ENCODE measurements at places on chromosomes 6 and 20. TPM values are rescaled to one million over a fixed set of nuclear protein-coding genes. Genes with fewer than 3 reads are reported as not detected.

The TGIF2 gene
- total RNA-seq, result 6.1 TPM

The ADTRP gene
- total RNA-seq, result not detected

The CTAGE9 gene
- not detected for total RNA-seq

The CLDN20 gene
- not detected for total RNA-seq

The ELOVL2 gene
- total RNA-seq, result 1.8 TPM

The ZBTB9 gene
- 4.5 TPM for total RNA-seq

The LINC00237 gene
- not detected for total RNA-seq

The GGTLC1 gene
- not detected for total RNA-seq

The DEFB124 gene
- total RNA-seq, result not detected

The GPX5 gene
- total RNA-seq, result not detected

The C6orf47 gene
- 17.7 TPM for total RNA-seq

The WFDC9 gene
- not detected for total RNA-seq

DNA sequence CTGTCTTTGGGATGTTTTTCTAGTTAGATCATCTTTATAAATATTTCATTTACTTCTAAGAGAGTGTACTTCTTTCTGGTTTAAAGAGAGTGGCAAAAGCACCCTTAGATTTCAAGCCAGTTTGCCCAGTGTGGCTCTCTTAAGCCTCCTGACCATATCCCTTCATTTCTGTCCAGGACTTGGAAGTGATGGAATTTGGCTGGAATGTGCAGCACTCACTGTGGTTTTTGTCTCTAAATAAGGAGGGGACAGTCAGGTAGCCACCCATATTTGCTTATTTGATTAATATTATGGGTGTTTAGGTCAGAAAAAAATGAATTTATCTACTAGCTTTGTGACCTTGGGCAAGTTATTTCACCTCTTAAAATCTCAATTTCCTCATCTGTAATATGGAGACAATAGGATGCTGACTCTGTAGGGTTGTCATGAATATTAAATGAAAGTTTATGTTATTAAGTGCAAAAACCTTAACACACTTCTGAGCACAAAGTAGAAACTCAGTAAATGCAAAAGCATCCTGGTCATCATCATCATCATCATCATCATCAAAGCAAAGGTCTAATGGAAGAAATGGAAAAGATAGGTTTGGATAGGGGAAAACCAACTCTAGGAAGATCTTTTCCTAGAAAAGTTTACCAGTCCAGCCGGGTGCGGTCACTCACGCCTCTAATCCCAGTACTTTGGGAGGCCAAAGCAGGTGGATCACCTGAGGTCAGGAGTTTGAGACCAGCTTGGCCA lies 3.1 kb downstream of the CRYBG1 start:
- DNase-seq, result no peak

DNA sequence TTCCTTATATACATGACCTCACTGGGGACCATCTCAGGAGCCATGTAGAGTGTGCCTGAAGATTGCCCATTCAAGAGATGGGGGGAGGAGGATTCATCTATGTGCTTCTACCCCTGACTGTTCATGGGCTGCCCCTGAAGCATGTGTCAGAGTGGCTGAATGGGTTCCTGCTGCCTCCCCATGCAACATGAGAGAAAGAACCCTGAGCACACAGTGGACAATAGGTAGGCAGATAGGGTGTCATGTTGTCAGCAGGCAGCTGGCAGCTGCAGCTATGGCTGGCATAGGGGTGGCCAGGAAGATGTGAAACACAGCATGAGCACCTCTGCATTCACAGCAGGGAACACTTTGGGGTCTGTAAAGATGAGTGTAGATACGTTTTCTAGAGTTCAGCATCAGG lies 208.4 kb upstream of the CNR1 start:
- no peak for DNase-seq

DNA sequence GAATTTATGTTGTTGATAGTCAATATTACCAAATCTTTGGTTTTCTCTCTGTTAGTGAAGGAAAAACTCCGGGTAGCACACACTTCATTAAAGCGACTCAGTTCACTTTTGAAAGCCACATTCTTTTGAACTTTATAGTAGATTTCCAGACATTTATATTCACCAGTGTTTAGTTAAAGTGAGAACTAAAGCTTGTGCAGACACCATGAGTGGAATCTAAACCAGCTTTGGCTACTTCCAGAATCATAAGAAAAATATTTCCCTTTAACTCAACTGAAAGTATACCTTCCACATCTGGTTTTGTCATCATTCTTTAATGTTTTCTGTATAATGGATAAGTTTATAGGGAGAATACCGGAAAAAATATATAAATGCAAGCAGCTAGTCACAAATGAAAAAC lies 92.1 kb upstream of the COL21A1 start:
- no peak for DNase-seq

DNA sequence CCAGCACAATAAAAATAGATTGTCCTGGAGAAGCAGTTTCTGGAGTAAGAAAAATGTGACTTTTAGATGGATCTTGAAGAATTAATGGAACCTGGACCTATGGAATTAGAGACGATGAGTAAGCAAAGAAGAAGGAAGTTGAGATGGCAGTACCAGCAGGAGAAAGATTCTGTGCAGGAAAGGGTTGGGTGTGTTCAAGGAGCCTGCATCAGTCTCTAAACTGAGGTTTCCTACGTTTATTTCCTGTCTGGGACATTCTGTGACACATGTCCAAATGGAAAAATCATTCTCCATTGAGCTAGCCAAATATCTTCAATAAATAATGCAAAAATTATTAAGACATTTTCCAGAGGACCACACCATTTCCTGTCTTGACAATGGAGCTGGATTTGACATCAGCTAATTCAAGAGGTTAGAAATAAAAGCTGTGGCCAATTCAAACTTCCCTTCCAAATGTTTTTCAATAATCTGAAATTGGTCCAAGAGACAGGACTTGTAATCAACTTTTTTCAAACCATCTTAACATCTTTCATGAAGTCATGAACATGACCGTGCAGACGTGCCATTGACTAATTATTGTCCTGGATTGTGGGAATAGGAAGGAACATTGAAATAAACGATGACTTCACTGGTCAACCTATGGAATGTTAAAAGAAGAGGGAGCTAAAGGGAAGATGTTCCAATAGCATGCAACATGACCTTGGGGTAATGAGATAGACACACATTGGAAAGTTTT lies 198.3 kb downstream of the ZNF217 start:
- no peak for DNase-seq

DNA sequence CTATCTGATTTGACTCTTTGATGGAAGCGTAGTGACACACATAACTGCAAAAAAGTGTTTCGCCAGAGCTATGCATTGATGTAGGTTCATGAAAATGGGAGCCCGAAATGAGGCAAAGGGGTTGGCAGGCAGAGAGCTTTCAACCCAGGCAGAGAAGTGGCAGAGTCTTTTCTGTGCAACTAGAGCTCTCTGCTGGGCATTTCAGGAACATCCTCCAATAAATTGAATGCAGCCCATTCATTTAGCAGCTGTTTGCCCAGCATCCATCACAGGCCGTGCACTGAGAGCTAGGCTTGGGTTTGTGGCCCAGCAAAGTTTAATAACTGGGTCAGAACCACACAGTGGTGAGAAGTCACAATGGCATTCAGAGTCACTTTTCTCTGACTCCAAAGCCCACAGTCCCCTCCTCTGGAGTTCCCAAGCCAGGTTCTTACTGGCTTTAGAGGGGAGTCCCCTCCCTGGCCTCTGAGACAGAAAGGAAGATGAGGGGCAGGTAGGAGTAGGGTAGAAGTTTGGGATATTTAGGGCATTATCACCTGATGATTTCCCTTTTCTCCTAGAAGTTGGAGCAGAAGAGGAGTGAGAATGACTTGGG lies 31.8 kb upstream of the ELMO2 start:
- DNase-seq, result no peak

- DNase-seq, result no peak
Measured at GRCh38 chr6:91020744-91021143, 433.9 kb upstream of the MAP3K7 start.

DNA sequence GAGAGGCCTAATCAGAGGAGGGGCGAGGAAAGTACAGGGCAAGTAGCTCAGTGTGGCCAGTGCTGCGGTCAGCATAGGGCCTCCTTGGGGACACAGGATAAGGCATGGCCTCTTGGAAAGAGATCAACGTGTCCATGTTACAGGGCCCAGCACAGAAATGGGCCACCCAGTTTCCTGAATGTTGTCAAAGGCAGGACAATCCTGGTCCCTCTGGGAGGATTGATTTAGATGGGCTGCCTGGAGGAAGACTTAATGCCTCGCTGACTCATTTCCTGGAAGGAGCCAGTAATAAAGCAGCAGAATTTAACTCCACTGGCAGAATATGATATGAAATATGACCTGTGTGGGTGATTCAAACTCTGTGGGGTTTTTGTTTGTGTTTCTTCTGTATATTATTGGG lies 16.6 kb downstream of the DDO start:
- no peak for DNase-seq

DNA sequence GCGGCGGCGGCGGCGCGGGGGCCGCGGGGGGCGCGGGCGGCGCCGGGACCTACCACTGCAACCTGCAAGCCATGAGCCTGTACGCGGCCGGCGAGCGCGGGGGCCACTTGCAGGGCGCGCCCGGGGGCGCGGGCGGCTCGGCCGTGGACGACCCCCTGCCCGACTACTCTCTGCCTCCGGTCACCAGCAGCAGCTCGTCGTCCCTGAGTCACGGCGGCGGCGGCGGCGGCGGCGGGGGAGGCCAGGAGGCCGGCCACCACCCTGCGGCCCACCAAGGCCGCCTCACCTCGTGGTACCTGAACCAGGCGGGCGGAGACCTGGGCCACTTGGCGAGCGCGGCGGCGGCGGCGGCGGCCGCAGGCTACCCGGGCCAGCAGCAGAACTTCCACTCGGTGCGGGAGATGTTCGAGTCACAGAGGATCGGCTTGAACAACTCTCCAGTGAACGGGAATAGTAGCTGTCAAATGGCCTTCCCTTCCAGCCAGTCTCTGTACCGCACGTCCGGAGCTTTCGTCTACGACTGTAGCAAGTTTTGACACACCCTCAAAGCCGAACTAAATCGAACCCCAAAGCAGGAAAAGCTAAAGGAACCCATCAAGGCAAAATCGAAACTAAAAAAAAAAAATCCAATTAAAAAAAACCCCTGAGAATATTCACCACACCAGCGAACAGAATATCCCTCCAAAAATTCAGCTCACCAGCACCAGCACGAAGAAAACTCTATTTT lies 2.0 kb downstream of the FOXC1 start:
- no peak for DNase-seq

- no peak for DNase-seq
Measured at GRCh38 chr20:54680872-54681619, 205.7 kb downstream of the DOK5 start.

DNA sequence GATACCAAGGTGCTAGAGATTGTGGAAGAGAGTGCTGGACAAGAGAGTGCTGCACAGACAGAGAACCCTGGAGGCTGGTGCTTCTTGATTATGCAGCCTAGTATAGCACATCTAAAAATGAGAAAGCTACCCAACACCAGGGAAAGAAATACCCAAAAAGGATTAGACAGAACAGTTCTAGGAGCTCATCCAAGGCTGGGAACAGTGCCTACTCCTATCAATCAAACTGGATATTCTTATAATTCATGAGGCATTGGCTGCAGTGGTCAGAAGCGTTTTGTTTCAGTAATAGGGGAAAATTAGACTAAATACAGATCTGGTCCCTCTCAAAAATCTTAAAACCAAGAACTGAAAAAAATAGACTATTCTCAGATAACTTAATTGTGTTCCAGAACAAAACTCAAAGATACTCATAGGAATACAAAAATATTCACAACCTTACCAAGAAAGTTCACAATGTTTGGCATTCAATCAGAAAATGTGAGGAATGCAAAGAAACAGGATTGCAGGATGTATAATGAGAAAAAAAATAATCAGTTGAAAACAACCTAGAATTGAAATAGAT lies 222.9 kb downstream of the EPHA7 start:
- DNase-seq, result no peak

- no peak for DNase-seq
Measured at GRCh38 chr6:7255918-7256317, 57.1 kb downstream of the SSR1 start.

GRCh38 chr20:1494436-1494835 lies 3.2 kb upstream of the SIRPB2 start:
- DNase-seq, result no peak

DNA sequence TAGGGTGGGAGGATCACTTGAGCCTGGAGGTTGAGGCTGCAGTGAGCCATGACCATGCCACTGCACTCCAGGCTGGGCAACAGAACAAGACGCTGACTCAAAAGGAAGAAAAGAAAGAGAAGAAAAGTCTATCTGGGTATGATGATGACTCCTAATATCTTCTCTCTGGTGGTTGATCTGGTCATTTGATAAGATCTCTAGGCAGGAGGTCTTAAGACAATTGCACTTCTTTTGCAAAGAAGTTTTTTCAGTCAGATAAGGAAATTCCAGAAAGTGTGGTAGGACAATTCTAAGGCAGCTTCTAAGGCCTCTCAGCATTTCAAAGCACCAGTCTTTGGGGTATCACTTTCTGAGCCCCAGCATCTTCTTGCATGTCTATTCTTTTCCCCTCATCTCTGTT lies 7.7 kb upstream of the AIF1 start:
- no peak for DNase-seq

DNA sequence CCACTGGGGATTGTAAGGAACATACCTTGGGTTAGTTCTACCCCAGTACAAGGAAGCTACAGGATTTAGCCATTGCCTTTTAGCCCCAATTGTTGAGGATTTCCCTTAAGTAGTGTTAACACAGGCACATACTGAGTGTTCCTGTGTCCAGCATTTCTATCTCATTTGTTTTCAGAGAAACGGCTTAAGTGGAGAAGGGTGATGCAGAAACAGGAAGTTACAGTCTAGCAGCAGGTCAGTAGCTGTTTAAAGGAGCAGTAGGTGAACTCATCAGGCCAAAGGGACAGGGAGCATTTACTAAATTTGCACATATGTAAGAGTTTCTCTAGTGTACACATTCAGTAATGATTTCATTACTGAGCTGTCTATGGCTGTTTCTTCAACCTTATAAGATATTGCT lies 644.2 kb upstream of the GJE1 start:
- no peak for DNase-seq

- no peak for DNase-seq
Measured at GRCh38 chr20:61161726-61162390, 90.2 kb upstream of the CDH4 start.

DNA sequence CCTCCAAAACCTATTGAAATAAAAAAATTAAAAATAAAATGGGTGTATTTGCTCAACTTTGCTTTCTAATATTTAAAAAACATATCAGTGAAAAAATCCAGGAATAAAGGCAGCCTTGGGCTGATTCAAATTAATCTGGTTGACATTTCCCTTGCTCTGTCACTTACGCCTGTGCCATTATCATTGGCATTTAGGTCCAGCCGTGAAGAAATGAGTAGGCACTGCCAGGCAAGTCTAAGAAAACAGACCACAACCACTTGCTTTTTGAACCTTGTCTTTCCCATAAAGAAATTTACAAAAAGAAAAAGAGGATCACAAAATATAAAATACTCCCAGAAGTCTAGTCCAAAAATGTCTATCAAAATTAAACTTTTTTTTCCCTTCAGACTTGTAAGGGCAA lies 59.2 kb upstream of the HBS1L start:
- no peak for DNase-seq

GRCh38 chr20:23205211-23205610 lies 119.1 kb upstream of the CD93 start:
- DNase-seq, result no peak

- DNase-seq, result no peak
Measured at GRCh38 chr20:32751293-32751692, 8.0 kb upstream of the COMMD7 start.
